Left cardiac atrium (tissue), 4 donors: ENCODE measurements at places on chromosomes 5 and 9.

DNA sequence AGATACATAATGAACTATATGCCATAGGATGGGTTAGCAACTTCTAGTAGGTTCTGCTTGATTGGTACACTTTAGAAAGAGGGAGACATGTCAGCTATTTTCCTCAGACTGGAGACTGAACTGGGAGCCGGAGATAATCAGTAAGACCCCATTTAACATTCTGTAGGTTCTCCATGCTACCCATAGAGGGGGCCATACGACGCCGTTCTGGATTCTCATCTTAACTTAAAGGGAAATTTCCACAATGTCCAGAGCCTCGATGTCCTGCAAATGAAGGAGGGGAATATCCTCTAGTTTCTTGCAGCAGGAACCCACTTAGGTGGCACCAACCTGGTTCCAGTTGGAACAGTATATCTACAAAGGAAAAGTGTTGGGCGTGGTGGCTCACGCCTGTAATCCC is 22.3 kb upstream of the NPM1 start:
- DNase-seq = no peak

- DNase-seq = no peak
Measured at GRCh38 chr5:73374520-73375190, 73.9 kb downstream of the FOXD1 start.

GRCh38 chr9:126223798-126224531 is 102.7 kb upstream of the MVB12B start:
- no peak for DNase-seq

GRCh38 chr9:79817438-79818004 is 245.8 kb downstream of the TLE4 start:
- DNase-seq = peak; percentile 31

GRCh38 chr5:81839034-81839433 is 88.1 kb upstream of the SSBP2 start:
- no peak for DNase-seq
